Heart left ventricle (tissue), 16 donors: ENCODE measurements at places on chromosomes 6 and 20. TPM values are rescaled to one million over a fixed set of nuclear protein-coding genes. Genes with fewer than 3 reads are reported as not detected.

The SMOC2 gene
- total RNA-seq, result 15.7 TPM

DNA sequence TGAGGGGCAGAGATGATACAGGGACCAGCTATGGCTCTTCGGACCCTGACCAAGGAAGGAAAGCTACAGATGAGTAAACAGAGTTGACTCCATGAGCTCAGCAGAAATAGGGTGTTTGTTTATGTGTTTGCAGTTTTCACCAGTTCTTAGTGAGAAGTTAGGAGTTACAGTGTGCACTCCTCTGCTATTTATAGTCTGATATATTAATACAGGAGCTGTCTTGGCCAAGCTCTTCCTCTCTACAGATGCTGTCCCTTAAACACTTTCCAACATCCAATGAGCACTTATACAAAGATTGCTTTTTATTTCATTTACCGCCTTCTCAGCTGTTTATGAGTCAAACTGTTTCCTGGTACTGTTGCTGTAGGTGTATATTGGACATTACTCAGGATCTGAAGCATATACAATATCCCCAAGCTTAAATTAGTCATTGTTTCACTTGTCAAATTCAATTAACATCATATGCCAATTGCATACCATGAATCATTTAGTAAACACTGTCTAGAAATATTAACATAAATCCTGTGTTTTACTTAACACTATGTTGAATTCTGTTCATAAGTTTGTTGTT, 618.0 kb downstream of the PRKN start:
- no peak overlapping the region for H3K4me3 ChIP-seq
- no peaks in the 10 kb centered on the region for H3K4me1 ChIP-seq
- H3K36me3 ChIP-seq, result no peaks in the 10 kb centered on the region
- DNase-seq, result no peak

- no peaks in the 10 kb centered on the region for H3K27me3 ChIP-seq
- no peak for DNase-seq
- no peak overlapping the region for H3K27ac ChIP-seq
- no peaks in the 10 kb centered on the region for H3K4me1 ChIP-seq
These were observed 20.4 kb upstream of the UNC93A start for GRCh38 chr6:167270499-167271311.

GRCh38 chr6:147046141-147046877, 157.9 kb upstream of the STXBP5 start:
- no peak overlapping the region for H3K4me3 ChIP-seq
- no peak overlapping the region for H3K27ac ChIP-seq
- no peaks in the 10 kb centered on the region for H3K27me3 ChIP-seq
- no peaks in the 10 kb centered on the region for H3K4me1 ChIP-seq
- DNase-seq, result no peak

DNA sequence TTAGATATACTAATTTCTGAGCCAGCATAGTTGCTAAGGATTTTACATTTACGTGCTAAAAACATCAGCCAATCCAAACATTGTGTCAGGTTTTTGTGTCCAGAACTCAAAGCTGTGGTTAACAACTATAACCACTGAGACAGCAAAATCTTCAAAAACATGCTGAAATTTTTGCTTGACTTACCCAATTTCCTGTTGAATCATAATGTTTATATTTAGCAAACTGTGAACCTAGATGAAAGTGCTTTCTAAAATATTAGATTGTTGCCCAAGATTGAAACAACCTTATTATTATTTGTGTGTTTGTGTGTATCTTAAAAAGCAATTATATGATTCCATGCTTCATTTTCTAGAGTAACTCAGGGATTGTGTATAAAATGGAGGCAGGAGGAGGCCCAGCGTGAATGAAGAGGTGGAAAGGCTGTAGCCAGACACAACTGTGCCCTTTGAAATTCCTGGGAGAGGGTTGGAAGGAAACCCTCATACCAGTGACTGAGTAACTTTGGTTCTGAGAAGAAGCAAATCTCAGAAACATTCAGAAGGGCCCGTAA, 48.0 kb downstream of the ARMC2 start:
- no peak for DNase-seq
- no peaks in the 10 kb centered on the region for H3K36me3 ChIP-seq
- peaks cover 8% of the 10 kb centered on the region for H3K4me1 ChIP-seq
- H3K27me3 ChIP-seq, result no peaks in the 10 kb centered on the region
- no peak overlapping the region for H3K4me3 ChIP-seq

The ZNF343 gene
- total RNA-seq, result 4.2 TPM
